ENCODE measurements at places on chromosomes 2 and 18. TPM values are rescaled to one million over a fixed set of nuclear protein-coding genes. Genes with fewer than 3 reads are reported as not detected.

Gene GALNT5
- 25.6 TPM for total RNA-seq

GRCh38 chr2:241218131-241219029, 29.9 kb downstream of the ANO7 start:
- no peak for DNase-seq

DNA sequence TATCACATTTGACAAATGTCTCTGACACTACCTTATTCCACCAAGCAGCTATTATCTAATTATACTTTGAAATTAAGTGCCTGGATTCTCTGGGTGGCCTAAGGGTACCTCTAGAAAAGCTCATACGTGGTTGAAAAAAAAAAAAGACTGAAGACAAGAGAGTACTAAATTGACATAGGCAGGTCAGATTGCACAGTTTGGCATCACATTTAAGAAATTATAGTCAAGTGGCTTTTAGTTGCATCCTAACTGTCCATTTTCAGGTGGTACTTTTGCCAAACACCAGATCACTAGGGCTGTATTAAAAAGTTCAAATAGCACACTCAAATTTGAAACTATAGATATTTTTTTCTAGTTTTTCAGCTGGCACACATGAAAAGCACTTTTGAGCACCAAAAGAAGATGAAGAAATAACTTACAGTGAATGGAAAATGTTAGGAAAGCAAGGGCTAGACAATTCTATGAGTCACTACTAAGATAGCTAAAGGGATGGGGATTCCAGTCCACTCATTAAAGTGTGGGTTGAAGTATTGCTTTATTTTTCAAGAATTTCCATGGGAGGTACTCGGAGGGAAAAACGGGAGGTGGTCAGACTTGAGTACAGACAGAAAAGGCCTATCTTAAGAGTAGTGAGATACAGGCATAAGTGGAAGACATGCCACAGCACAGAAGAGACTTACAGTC, 106.5 kb upstream of the COL5A2 start:
- DNase-seq = peak; percentile 66

DNA sequence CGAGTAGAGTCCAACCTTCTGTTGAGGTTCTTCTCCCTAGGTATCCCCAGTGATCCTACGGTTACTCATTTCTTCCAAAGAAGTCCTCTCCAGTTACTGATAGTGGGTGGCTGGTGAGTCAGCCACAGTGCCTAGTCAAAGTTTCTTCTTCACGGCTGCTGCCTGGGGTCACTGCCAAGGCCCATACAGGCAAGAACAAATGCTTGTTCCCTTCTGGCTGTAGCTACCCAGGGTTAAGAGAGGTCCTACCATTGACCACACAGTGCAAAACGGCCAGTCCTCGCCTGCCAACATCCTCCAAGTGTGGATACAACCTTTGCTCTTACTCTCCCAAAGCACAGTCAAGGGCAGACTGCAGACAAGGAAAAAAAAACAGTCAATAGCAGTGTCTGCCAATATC, 2.9 kb upstream of the PTPN4 start:
- DNase-seq = peak; percentile 93

DNA sequence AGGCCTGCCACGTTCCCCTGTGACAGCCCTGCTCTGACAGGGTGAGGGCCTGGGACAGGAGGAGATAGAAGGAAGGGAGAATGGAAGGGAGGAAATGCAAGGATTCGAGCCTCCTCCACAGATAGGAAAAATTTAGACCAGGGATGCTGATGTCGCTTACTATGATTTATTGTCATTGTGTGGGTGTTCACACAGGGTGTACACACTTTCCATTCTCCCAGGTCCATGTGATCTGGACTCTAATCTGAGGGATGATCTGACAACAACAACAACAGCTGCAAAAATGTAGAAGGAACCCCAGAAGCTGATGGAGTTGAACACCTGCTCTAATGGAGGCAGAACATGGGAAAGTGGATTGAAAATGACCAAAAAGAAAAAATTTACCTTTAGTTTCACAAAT, 231.7 kb upstream of the TNP1 start:
- DNase-seq = peak; percentile 86

DNA sequence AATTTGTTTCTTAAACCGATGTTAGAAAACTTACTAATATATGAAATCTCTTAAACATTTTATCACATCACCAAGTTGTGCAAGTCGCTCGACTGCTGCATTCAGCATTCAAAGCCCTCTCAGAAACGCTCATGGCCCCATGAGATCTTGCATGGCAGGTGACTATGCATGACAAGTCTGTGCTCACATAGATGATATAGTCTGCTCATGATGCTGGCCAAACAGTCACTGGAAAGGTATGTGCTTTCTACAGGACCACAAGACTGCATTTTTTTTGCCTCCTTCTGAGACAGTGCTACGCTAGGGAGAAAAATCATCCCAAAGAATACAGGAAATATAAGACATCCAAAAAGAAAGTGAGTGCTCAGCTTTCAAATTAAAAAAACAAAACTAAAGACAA, 98.3 kb upstream of the ZBTB14 start:
- no peak for DNase-seq

DNA sequence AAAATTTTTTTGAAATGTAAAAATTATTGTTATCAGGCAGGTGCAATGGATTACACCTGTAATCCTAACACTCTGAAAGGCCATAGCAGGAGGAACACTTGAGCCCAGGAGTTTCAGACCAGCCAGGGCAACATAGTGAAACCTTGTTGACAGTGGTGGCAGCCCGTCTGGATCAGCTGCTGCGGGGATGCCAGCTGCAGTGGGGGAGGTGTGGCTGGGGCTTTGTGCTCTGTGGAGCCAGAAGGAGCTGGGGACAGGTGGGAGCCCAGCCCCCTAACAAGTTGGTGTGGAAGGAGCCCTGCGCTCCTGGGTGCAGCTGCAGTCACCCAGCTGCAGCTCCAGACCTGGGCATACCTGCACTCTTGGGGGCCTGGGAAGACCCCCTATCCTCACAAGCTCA, 182.4 kb upstream of the MC4R start:
- DNase-seq = peak; percentile 79

DNA sequence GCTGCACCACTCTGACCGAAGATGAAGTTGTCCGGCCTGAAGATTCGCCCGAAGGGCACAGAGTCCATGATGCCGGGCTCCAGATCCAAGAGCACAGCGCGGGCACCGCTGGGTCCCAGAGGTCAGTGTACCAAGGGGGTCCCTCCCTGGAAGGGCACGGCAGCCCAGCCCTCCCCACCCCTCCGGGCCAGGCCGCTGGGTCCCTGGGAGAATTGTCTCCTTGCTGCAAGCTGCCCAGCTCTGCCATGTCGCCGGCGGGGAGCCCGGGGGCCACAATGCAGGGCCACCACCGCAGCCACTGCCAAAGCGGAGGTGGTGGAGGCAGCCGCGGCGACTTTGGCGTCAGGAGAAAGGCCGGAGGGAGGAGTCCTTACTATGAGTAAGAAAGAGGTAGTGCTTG, 189.5 kb upstream of the CYRIA start:
- no peak for DNase-seq

All from myocyte (in vitro differentiated cells).